ENCODE measurements at places on chromosomes 5 and 9.

DNA sequence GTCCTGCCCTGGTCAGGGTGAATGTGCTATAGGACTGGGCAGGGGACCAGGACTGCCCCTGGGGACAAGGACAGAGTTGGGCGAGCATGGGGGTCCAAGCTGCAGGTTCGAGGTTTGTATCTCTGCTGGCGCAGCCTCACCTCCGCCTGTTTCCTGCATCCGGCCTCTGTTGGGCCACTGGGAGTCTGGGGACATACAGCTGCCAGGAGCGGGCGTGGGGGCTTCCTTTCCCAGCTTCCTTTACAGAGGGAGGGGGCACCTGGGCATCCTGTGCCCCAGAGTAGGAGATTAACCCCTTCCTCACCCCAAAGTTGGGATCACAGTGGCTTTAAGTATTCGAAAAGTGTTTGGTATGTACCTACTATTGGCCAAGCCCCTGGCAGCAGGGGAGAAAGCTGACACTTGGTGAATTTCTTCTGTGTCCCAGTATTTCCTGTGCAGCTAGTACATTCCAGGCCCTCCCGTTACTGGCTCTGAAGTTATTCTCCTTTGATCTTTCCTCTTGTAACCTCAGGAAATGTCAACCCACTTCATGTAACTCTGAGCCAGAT, 19.0 kb downstream of the OLFML2A start:
- DNase-seq, result no peak

GRCh38 chr5:144121577-144121976, 48.9 kb downstream of the YIPF5 start:
- no peak for DNase-seq

DNA sequence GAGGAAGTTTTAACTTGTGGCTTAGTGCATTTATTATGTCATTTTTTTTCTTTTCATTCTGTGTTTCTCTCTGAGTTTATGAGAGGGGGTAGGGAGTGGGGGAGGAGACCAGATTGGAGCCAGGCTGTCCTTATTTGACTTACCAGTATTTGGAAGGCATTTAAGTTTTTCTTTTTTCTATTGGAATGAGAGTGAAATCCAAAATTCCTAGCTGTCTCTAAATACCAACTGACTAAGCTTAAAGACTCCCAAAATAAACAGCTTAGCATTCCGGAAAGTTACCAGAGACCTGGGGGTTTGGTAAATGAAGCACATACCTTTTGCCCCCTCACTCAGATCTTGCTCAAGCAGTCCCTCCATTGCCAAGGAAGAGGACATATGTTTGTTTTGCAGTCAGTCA, 581.9 kb upstream of the BRINP1 start:
- DNase-seq, result no peak

DNA sequence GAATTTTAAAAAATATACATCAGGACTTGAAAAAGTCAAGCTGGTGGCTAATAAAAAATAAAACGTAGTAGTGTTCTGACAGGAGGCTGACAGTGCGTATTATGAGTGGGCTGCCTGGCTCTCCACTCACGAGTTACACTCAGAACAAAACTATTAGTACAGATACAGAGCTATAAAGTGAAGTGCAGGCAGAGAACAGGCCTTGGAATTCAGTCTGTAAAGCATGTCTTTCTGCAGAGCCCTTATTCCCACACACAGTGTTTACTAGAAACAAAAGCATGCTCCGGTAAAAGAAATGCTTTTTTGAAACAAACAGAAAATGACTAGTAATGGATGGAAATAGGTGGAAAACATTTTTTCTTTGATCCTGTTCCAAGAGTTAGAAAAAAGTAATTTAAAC, 334.7 kb downstream of the DIRAS2 start:
- no peak for DNase-seq

- DNase-seq, result no peak
Measured at GRCh38 chr5:158511454-158511853, 588.3 kb downstream of the EBF1 start.

- no peak for DNase-seq
Measured at GRCh38 chr5:57855831-57856230, 373.2 kb upstream of the ACTBL2 start.

DNA sequence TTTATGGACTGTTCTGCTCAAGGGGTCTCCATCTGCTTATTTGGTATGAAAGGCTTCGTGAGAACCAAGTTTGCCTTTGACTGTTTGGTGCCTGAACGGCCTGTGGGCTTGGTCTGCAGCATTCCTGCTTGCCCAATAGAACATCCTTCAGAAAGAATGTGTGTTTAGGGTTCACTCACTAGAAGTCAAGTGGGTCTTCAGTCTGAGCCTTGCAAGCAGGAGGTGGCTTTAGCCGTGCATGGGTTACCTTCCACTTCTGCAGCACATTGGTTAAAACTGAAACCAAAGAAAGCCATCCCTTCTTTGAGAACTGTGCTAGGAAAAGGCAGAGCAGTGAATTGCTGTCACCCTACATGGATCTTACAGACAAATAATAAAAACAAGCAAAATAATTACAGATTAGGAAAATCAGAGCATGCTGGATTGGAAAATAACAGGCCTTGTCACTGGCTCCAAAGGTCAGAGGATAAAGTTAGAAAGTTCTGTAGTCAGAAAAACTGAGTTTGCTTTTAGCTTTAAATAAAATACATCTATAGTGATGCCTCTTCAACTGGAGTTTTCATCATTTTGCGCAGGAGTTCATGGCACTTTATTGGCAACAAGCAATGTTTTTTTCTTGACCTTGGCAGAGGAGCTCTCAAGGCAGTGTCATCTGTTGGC, 16.6 kb downstream of the WWC1 start:
- no peak for DNase-seq

DNA sequence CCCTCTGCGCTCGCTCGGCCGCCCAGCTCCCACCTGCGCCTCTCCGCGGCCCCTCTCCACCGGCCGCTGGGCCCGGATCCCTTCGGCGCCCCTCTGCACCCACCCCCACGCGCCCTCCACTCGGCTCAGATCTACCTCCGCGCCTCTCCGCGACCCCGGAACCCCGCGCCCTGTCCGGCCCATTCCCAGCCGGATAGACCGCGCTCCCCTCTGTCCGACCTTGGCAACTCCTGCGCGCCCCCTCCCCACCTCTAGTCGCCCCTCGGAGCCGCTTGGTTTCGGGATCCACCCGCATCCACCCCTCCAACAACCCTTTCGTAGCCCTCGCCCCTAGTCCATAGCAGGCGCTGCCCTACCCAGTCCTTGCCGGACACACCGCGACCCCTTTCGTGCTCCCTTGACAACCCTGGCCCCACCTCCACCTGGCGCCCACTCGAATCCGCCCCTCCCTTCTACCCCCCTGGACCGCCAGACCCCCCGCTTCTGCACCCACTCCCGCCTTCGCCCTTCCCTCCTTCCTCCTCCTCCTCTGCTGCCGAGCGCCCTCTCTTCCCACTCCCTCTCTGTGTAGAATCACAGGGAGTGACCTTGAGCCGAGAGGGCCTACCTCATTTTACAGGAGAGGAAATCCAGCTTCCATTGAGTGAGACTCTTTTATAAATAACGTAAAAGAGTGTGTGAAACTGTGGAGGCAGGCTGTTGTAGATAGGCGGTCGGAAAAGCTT, 525 bp upstream of the AK3 start:
- no peak for DNase-seq

DNA sequence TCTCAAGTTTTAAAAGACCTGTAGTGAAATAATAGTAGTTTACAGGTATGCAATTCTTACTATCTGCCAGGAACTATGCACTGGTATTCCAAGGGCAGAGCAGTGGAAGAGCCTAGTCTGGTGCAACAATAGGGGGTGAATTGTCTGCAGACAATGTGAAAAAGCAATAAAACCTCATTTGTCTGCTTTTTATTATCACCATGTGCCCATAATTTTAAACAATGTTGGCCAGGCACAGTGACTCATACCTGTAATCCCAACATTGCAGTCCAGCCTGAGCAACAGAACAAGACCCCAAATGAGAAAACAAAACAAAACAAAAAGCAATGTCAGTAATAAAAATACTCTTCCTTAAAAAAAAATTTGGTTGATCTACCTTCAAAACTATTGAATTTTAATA, 12.2 kb upstream of the SLC44A1 start:
- DNase-seq, result no peak

GRCh38 chr5:79842006-79842881, 148.8 kb downstream of the MTX3 start:
- DNase-seq, result no peak

GRCh38 chr5:127602896-127603844, 45.7 kb upstream of the CTXN3 start:
- DNase-seq, result no peak

- no peak for DNase-seq
Measured at GRCh38 chr5:1745123-1745795, 54.4 kb downstream of the MRPL36 start.

DNA sequence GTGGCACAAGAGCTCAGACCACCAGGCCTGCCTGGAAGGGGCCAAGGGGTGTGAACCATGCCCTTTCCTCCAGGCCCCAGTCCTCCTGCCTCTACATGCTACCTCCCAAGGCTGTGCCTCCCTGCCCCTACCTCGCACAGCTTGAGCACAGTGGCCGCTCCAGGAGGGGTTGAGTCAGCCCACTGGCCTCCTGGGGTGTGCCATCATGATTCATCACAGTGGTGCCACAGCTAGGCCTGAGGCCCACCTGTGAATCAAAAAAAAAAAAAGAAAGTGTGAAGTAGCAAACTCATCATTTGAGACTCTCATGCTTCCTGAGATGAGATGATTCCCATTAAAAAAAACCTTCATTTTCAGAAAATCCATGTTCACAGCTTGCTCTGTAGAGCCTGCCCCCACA, 240.5 kb downstream of the HSPA4 start:
- DNase-seq, result no peak

DNA sequence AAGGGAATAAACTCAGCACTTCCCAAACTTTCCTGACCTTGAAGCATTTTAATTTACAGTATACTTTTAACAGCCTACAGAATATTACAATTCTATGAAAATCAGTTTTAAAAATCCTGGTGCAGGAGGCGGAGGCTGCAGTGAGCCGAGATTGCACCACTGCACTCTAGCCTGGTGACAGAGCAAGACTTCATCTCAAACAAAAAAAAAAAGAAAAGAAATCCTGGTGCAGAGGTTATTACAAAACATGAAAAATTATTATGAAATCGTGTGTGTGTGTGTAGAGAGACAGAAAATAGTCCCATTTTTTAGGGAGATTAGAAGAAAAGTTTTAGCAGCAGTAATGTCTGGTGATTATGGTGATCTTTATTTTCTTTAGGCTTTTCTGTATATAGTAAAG, 26.9 kb downstream of the GOLPH3 start:
- no peak for DNase-seq

GRCh38 chr5:143016777-143017516, 246.8 kb downstream of the ARHGAP26 start:
- DNase-seq, result peak; percentile 26

DNA sequence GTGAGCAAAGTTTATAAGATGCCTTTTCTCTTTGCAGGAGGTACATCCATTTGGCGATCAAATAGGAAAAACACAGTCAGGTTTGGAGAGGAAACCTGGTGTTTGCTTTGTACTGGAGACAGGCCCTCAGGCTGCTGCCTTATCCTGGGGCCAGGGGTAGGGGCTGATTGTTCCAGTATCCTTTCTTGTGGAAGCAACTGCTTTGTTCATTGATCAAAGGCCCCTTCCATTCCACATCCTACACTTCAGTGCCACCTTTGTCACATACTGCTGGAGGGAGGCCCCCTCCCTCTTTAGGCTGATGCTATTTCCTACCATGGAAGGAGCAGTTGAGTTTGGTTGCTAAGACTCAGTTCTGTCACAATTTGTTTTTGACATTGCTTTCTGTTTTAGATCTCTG, 778.1 kb downstream of the TLR4 start:
- no peak for DNase-seq

GRCh38 chr5:82735160-82735789, 341.9 kb downstream of the TMEM167A start:
- DNase-seq, result no peak

- DNase-seq, result no peak
Measured at GRCh38 chr5:71877511-71877910, 158.4 kb downstream of the CARTPT start.

DNA sequence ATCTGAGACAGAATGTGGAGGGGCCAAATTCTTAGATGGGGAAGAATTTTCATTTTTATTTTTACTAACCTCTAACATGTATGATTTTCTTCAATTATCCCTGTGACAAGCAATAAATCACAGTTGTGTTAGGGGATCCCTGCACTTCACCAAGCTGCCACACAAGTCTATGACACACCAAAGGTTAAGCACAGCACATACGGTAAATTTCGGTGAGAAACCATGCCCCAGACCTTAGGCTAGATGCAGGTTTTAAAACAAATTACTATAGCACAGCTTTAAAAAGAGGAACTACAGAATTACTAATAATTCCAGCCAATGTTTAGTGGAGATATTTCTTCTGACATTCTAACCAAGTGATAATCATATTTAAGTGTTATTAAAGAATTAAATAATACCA, 175.7 kb upstream of the RORB start:
- no peak for DNase-seq

GRCh38 chr5:23450187-23450586, 57.2 kb upstream of the PRDM9 start:
- DNase-seq, result no peak

DNA sequence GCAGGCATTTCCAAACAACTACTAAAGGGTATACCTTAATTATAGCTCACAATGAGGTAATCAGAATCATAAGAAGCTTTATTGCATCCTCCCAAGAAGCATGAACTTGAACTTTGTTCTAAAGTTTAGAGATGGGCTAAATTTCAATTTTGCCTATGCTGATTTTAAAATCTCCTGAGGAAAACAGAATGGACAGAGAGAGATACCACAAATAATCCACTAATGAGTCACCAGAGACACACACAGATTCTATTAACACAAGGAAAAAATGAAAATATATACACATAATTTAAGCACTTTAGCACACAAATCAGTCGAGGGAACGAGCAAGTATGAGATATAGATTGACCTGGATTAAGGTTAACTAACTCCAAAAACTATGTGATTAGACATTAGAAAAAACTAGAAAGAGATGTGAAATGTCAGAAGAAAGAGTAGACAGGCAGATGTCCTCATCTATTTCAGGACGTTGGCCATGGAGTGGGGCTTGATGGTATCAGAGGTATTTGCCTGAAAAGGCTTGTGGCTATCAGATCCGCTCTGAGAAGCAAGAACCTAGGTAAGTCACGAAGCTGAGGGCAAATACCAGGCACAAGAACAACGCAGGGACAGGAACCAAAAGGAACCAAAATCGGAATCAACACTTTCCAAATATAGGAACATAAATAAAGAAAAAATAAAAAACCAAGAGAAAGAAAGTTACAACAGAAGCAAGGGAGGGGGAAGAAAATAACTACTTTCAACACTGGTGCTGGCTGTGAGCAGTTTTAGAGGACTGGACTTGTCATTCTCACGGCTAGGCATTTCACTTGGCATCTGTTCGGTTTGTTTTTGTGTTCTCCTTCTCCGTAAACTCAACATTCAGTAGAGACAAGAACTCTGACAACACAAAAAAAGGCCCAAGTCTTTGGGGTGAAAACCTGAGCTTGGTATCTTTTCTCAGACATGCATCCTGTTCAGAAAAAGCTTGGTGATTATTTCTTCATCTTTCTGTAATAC, 294.6 kb upstream of the PUM3 start:
- DNase-seq, result no peak

- no peak for DNase-seq
Measured at GRCh38 chr9:3268223-3268622, 257.6 kb downstream of the RFX3 start.

Measured in stimulated activated CD8-positive, alpha-beta memory T cell treated with anti-CD3 and anti-CD28 coated beads, Interleukin-12 subunit alpha, Interleukin-12 subunit beta, amount 100 ng/mL, for 1 hour (primary cell).